Dorsolateral prefrontal cortex (tissue), 122 donors: ENCODE measurements at places on chromosomes 12 and 14. TPM values are rescaled to one million over a fixed set of nuclear protein-coding genes. Genes with fewer than 3 reads are reported as not detected.
A peak's percentile ranks its signal among the peaks of the same experiment; 100 is the strongest.

GRCh38 chr12:43621262-43621661, 69.3 kb upstream of the ADAMTS20 start:
- no peak for DNase-seq

DNA sequence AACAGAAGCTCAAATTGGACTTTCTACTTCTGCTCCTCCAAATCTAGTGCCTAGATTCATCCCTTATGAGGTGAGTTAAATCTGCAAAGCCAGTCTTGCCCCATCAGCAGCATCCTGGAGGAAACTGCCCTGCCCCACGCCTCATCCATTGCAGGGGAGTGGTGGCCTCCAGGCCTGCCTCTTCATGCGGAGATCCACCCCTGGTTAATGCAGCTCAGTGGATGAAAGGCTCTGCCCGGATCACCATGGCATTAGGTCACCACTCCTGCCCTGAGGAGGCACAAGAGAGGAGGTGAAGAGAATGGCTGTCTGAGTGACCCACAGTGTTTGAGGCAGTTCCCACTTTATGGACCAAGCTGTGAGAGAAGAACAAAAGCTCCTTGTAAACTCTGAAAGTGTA, 218.1 kb downstream of the C12orf75 start:
- no peak for DNase-seq

- no peak for DNase-seq
These were observed 772.2 kb downstream of the LRFN5 start for GRCh38 chr14:42378880-42379279.

DNA sequence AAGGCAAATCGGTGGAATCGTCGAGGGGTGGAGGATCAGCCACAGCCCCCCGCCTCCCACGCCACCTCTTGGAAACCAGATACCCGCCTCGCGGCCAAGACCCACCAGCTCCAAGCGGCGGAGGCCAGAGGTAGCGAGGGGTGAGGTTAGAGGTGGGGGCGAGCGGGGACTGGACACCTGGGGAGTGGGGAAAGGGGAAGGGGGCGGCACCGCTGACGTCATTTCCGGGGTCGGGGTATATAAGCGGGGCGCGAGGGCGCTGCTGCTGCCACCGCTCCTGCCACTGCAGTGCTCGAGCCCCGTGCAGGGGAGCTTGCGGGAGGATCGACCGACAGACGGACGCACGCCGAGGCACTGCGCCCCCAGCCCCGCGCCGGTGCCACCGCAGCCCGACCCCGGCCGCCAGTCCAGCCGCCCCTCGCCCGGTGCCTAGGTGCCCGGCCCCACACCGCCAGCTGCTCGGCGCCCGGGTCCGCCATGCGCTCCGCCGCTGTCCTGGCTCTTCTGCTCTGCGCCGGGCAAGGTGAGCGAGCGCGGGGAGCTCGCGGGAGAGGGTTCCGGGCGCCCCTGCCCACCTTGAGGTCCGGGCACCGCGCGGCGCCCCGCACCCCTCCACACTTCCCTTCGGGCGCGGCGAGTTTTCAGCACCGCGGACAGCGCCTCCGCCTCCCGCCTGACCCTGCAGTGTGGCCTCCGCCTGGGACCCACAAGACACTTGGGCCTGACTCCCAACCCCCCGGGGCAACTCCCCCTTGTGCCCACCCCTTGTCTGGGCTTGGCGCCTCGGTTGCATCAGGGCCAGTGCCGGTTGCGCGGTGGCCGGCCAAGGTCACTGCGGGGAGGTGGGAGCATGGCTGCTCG, at the start of gene CHGA:
TSS of gene CHGA (plus strand) at position 268 of the 861 bp plus-strand sequence. CDS start at position 478, 210 bp downstream.
- DNase-seq, result peak; percentile 67

DNA sequence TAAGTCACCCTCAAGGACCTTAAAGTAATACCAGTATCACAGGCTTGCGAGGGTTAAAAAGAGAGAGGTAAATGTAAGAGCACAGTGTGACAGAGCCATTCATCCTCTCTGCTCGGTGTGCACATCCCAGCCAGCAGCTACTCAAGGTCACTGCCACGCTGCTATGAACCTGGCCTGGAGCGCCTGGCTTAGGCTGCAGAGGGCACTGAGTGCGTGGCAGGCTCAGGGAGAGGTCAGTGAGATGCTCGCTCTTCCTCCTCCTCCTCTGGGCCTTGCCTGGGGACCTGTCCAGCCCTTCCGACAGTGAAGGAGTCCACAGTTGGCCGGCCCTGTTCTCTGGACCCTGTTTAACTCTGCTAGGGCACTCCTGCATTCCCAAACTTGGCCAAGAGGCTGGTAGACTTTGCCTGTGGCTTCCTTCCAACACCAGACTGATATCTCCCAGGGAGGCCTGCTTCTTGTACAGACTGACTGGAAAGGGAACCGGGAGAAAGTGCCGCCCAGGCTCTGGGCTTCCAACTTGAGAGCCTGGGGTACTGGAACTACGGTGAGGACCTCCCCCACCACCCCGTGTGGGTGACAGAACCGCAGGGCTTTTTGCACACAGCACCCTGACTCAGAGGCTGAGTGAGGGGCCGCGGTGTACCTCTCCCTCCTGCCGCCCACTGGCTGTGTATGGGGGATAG, 62.6 kb upstream of the CORO1C start:
- no peak for DNase-seq

DNA sequence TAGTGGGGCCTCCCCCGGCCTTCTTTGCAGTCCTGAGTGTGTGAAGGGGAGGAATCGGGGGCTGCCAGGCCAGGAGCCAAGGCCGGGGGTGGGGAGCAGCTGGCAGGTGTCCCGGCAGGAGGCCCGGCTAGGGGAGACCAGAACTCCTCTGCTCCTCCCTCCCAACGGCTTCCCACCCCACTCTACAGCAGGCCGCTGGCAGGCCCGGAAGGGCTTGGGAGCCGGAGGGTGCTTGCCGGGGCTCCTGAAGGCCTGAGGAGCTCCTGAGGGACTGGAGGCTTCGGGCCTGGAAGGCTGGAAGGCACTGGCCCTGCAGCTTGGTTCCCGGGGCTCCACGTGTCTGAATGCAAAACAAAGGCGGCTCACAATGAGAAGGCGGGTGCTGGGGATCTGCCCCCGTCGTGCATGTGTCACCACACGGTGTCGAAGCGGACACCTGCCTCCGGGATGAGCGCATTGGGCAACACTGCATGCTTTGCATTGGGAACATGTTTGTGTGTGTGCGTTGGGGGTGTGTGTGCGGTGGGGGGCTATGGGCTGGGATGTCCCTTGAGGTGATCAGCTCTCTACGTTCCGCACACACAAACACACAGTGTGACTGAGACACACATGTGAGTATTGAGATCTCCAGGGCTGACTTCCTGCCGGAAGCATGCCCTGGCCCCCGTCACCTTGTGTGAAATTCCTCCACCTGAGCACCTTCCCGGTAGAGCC, 30.9 kb upstream of the ANKRD9 start:
- DNase-seq, result no peak

GRCh38 chr12:124191024-124191359, 103.9 kb upstream of the RFLNA start:
- DNase-seq, result no peak

GRCh38 chr12:34595749-34596733, 573.7 kb downstream of the ALG10 start:
- DNase-seq, result peak; percentile 16

DNA sequence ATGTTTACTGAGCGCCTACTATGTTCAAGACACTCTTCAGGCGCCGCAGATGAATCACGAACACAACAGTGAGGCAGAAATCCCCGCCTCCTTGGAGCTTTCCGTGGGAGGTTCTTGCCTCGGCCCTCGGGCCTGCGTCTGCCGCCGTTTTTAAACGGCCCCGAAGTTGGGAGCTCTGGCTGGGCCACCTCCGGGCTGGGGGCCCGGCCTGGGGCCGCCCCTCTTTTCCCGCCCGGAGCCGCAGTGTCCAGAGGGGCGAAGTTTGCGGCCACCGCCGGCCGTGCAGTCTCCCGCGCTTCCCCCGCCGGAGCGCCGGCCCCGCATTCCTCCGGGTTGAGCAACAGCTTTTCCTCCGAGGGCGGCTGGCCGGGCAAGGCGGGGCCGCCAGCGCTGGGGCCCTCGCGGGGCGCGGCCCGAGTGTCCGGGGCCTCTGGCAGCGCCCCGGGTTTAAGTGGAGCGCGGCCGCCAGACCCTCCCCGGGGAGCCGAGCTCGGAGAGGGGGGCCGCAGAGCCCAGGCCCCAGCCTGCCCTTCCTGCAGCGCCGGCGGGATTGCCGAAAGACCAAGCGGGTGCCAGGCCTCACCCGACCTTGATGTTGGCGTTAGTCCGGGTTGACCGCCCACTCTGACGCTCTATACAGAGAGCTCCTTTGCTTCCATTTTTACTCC, 18.7 kb upstream of the CTDSP2 start:
- peak; percentile 73 for DNase-seq

GRCh38 chr14:32080001-32080510, 3.0 kb downstream of the ARHGAP5 start:
- DNase-seq, result no peak

GRCh38 chr12:52082669-52082987, 3.1 kb downstream of the SMIM41 start:
- DNase-seq, result no peak

GRCh38 chr12:128829861-128830504, 6.2 kb upstream of the SLC15A4 start:
- DNase-seq, result no peak

GRCh38 chr14:54830650-54831049, 72.0 kb downstream of the GCH1 start:
- DNase-seq, result no peak

GRCh38 chr14:28607661-28608060, 158.9 kb upstream of the FOXG1 start:
- no peak for DNase-seq

- no peak for DNase-seq
These were observed 1.9 kb upstream of the GTF2A1 start for GRCh38 chr14:81222691-81223090.

- no peak for DNase-seq
These were observed 49.9 kb upstream of the FBXO21 start for GRCh38 chr12:117240081-117240755.

GRCh38 chr14:94337274-94337673, 14.1 kb upstream of the SERPINA6 start:
- DNase-seq, result no peak

GRCh38 chr12:55729819-55730818, 1.3 kb upstream of the CD63 start:
- DNase-seq, result peak; percentile 73

DNA sequence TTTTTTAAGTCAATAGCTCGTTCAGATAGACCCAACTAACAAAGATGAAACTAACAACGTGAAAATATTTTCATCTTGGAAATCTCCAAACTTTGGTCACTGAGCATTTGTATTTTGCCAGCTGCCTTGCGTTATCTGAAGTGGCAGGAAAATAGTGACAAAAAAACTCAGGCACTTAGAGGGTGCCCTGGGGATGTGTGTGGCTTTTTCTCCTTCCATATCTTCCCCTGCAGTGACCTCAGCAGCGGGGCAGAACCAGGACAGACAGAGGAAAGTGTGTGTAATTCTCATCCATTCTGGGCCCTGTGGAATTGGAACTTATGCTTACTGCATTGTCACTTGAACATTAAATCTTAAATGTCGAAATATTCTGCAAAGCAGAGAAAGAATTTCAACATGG, 152.0 kb downstream of the BCAT1 start:
- DNase-seq, result no peak

DNA sequence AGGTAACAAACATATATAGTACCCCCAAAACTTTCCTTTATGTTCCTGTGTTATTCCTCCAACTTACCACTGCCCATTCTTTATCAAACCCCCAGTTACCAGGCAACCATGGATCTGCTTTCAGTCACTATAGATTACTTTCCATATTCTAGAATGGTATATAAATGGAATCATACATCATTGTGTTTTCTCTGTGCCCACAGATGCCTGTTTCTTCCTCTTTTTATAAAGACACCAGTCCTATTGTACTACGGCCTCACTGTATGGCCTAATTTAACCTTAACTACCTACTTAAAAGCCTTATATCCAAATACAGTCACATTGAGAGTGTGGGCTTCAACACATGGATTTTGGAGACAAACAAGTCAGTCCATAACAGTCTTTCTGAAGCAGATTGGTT, 2.6 kb downstream of the TAS2R14 start:
- DNase-seq, result no peak

DNA sequence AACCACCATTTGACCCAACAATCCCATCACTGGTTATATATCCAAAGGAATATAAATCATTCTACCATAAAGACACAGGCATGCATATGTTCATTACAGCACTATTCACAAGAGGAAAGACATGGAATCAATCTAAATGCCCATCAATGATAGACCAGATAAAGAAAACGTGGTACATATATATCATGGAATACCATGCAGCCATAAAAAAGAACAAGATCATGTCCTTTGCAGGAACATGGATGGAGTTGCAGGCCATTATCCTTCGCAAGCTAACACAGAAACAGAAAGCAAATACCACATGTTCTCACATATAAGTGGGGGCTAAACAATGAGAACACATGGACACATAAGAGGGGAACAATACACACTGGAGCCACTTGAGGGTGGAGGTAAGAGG, 15.7 kb downstream of the CAPRIN2 start:
- DNase-seq, result no peak

GRCh38 chr14:95647926-95648325, 38.3 kb upstream of the TCL1B start:
- no peak for DNase-seq

Gene SYNE3
- total RNA-seq, result 12.1 TPM

Gene SLC25A47
- total RNA-seq, result not detected

Gene B4GALNT1
- total RNA-seq, result 74.5 TPM

Gene AP1G2
- total RNA-seq, result 138 TPM

Gene SLC35F4
- total RNA-seq, result 1.6 TPM

Gene RNASE13
- not detected for total RNA-seq

Gene KIF5A
- total RNA-seq, result 839 TPM

Gene FAR2
- total RNA-seq, result 48.2 TPM

Gene ANKRD33
- not detected for total RNA-seq
